ENCODE measurements at places on chromosomes 6 and 20.

GRCh38 chr20:61126369-61127195, 125.5 kb upstream of the CDH4 start:
- DNase-seq = no peak

DNA sequence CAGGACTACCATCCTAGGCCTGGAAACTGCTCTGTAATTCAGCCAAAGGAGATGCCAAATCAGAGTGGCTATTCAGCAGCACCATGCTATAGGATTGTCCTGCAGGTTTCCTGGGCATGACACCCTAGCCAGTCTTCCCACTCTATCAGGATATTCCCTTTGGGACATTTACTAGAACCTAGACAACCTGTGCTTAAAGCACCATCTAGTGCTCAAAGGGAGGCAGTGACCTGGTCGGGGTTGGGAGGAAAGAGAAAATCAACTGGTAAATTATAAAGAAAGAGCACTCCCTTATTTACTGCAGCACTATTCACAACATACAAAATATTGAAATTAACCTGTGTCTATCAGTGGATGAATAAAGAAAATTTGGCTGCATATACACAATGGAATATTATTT, 67.2 kb upstream of the SMLR1 start:
- DNase-seq = no peak

DNA sequence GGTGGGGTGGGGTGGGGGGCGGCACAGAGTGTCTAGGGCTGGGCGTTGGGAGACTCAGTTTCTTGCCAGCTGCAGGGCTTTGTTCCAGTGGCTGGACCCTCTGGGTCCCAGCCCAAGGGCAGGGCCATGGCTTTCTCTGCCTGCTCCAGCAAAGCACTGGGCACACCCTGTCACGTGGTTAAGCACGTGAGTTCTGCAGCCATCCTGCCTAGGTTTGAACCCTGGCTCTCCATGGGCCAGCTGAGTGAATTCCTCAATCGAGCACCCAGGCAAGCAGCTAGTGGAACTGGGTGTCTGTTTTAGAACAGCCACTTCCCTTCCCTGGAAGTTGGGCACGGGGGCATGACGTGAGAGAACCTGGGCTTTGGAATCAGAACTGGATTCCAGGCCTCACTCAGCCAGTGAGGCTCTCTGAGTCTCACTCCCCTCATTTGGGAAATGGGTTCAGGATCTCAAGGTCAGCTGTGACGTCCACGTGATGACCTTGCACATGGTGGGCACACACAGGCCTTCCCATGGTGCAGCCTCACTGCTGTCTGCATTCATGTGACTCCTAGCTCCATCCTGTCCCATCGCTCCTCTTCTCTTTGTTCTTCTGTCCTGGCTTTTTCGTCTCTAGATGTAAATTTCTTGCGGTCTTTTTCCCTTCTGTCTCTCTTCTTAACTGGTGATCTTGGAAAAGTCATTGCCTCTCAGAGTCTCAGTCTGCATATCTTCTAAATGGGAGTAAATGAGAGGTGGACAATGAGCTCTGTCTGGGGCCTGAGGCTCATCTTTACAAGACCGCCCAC, 45.9 kb downstream of the NOL4L start:
- peak; percentile 59 for DNase-seq

DNA sequence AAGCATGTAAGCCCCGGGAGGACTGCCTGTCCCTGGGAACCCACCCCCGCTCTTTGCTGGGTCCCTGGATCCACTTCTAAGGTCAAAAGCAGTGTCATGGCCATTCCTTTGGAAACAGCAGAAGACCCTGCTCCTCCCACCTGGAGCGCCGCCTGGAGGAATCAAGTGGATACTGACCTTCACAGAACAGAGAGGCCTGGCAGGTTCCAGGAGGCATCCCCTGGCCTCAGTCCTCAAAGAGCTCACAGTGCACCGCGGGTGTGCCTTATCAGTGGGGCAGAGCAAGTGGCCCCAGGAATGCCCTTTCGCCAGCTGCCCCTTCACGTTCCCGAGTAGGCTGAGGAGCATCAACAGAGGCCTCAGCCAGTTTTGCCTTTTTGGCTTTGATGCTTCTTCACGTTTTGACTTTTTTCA, 11.1 kb upstream of the SLC4A11 start:
- no peak for DNase-seq

- no peak for DNase-seq
Observed at GRCh38 chr6:11922901-11923300, 89.2 kb upstream of the HIVEP1 start.

- no peak for DNase-seq
Observed at GRCh38 chr6:37980222-37980595, 160.7 kb downstream of the ZFAND3 start.

GRCh38 chr6:193773-194310, 98.4 kb upstream of the DUSP22 start:
- DNase-seq = peak; percentile 56

DNA sequence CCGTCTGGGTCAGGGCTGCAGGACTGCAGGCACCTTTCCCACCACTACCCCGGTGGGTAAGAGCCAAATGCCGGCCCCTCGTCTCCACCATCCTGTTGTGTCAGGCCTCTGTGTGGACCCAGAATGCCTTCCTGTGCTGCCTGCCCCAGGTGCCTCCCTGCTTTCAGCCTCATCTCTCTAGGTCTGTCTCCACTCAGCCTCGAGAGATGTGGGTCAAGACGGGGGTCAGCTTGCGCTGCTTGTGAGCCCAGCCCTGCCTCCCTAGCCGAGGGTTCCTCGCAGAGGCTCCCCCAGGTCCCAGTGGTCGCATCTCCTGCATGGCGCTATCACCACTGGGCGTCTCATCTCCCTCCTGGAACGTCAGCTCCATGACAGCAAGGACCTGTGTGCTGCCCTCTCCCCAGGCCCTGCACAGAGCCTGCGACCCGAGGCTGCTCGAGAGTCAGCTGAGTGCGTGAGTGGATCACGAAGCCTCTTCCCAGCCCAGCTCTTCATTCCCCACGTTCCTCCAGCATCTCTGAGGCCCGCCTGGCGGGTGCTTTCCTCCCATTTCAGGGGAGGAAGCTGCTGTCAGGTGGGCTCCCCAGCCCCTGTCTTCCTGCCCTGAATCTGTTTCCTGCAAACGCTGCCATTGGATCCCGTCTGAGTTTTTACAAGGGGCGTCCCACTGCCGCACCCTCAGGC, 38.7 kb upstream of the ZBP1 start:
- peak; percentile 2 for DNase-seq

DNA sequence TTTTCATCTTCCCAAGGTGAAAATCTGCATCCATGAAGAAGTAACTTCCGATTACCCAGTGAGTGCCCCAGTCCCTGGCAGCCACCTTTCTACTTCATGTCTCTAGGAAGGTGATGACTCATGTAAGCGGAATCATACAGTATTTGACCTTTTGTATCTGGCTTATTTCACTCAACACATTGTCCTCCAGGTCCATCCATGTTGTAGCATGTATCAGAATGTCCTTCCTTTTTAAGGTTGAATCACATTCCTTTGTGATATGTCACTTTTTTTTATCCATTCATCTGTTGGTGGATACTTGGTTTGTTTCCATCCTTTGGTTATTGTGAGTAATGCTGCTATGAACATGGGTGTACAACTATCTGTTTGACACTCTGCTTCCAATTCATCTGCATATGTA, 176.3 kb upstream of the CDYL start:
- DNase-seq = no peak

DNA sequence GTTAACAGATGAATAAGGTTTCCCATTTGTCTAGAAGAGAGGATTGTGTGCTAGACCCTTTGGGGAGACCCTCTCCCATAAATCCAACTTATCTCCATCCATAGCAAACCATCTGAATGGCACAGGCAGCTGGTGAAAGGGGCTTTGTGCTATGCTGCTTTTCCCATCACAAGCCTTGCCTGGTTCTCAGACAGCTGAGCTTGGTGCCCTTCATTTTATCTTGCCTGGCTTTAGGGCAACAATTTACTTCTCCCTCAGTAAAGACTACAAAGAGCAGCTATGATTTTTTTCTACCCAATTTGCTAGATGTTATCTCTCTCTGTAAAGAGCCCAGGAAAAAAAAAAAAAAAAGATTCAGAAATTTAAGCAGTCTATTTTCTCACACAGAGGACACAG, 117.0 kb upstream of the COL21A1 start:
- DNase-seq = no peak

GRCh38 chr6:14641423-14642135, 524.0 kb downstream of the CD83 start:
- no peak for DNase-seq

DNA sequence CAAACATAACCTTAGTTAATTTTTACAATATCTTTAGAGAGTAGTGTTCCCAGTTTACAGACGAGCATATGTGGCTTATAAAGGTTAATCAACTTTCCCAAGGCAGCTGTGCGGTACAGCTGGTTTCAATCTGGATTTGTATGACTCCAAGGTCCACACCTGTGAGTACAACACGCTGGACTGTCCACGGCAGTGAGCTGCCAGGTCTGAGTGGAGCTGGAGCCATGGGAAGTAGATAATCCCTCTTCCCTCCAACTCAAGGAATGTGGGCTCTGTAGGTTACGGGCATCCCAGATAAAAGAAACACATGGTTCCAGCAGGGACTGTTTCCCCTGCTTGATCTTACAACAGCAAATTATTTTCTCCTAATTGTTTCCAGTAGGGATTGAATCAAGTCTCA, 102.2 kb downstream of the SOD2 start:
- no peak for DNase-seq

DNA sequence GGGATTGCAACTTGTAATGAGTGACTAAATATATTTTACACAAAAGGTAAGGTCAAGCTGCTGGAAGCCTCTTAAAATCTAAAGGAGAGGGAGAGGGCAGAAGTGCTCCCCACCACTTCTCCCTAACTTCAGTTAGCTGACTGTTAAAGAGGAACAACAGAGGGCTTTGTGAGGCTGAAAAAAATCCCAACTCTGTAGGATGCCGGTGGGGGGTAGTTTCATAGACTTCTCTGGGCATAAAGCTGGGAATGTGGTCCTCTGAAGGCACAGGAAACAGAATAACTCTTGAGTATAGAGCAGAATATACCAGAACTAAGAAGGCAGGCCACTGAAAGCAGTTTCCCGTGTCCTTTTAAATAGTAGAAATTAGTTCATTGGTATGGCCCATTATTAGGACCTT, 71.6 kb downstream of the KIF6 start:
- no peak for DNase-seq

DNA sequence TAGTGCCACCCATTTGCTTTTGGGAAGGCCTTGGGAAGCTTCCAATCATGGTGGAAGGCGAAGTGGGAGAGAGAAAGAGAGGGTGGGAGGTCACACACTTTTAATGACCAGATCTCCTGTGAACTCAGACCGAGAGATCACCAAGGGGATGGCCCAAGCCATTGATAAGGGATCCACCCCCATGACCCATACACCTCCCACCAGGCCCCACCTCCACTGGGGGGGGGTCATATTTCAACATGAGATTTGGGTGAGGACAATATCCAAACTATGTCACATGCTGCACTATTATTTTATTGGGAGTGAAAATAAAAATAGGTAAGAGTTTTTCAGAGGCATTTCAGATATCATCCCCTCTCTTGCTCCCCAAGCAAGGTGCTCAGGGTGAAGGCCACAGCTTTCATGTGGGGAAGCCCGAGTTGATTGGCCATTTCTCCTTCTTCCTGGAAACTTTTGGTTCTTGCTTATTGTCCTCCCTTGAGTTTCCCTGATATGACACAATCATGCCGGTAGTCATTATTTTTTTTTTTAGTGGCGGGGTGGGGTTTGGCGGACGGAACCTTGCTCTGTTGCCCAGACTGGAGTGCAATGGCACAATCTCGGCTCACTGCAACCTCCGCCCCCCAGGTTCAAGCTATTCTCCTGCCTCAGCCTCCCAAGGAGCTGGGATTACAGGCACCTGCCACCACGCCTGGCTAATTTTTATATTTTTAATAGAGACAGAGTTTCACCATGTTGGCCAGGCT, 15.2 kb downstream of the GMPR start:
- no peak for DNase-seq

- no peak for DNase-seq
Observed at GRCh38 chr6:3910106-3910663, 61.0 kb downstream of the FAM50B start.

- DNase-seq = no peak
Observed at GRCh38 chr6:21501815-21502214, 91.7 kb upstream of the SOX4 start.

GRCh38 chr6:84082689-84083265, 49.2 kb downstream of the MRAP2 start:
- no peak for DNase-seq

DNA sequence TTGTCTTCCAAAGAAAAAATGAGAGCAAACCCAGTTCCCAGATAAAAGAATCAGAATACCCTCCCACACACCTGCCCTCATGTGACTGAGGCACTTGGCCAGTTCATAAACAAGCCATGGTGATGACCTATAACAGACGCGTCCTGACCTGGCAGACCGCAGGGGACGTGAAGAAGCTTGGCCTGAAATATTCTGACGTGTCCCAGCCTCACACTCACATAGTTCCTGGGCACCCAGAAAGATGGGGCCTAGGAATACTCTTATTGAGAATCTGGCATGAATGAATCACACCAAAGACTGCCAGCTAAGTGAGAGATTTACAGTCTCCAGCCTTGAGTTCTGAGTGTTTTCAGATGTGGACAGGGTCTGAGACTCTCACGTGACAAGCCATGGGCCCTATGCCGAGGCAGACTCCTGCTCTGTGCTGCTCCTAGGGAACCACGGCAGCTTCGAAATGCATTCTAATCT, 17.2 kb upstream of the MAP3K4 start:
- DNase-seq = no peak

DNA sequence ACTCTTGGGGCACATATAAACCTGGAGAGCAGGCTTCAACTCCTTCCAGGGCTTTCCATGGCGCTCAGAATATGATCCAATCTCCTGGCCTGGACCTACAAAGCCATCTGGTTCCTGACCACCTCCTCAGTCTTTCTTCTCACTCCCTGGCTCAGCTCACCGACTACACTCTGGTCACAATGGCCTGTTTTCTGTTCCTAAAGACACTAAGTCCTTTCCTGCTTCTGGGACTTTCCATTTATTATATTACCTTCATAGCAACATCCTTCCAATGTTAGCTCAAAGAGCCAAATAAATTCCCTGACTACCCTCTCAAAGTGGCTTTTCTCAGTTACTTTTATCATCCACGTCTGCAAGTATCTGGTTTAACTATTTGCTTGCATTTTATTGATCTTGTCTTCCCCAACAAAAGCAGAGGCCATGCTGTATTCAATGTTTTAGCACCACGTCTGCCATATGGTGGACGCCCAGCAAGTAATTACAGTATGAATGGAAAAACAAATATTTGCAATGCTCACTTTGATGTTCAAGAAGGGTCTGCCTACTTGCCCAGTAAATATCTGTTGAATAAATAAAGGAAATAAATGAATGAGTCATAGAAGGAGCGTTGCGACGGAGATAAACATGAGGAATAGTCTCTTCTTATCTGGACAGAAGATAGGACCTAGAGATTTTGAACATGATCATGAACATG, 328.4 kb downstream of the ESR1 start:
- DNase-seq = no peak

DNA sequence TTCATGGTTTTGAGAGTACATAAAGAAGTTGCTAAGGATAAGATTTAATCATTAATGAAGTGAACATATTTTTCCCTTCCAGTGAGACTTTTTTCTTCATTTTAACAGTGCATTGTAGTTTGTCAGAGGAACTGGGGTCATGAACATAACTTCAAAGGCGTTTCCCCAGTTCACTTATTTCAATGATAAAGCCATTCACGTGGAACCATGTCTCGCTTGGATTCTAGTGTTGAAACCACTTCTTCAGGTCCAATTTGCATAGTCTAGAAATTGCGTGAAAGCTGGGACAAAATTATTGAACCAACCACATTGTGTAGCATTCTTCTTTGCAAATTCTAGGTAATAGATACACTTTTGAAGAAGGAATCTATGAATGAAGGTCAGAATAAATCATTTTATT, 197.0 kb downstream of the CLIC5 start:
- no peak for DNase-seq
